ENCODE measurements at places on chromosomes 2 and 18. TPM values are rescaled to one million over a fixed set of nuclear protein-coding genes. Genes with fewer than 3 reads are reported as not detected.

GRCh38 chr2:70901227-70902066 lies 34.3 kb upstream of the ATP6V1B1 start:
- H3K27ac ChIP-seq = no peak overlapping the region
- peak overlapping the region; percentile 32 for H3K4me3 ChIP-seq
- H3K27me3 ChIP-seq = peaks cover 39% of the 10 kb centered on the region

GRCh38 chr2:18588049-18588448 lies 1.3 kb downstream of the NT5C1B start:
- H3K27me3 ChIP-seq = no peaks in the 10 kb centered on the region
- no peaks in the 10 kb centered on the region for H3K36me3 ChIP-seq
- H3K4me3 ChIP-seq = no peak overlapping the region
- no peaks in the 10 kb centered on the region for H3K4me1 ChIP-seq
- H3K27ac ChIP-seq = no peak overlapping the region

DNA sequence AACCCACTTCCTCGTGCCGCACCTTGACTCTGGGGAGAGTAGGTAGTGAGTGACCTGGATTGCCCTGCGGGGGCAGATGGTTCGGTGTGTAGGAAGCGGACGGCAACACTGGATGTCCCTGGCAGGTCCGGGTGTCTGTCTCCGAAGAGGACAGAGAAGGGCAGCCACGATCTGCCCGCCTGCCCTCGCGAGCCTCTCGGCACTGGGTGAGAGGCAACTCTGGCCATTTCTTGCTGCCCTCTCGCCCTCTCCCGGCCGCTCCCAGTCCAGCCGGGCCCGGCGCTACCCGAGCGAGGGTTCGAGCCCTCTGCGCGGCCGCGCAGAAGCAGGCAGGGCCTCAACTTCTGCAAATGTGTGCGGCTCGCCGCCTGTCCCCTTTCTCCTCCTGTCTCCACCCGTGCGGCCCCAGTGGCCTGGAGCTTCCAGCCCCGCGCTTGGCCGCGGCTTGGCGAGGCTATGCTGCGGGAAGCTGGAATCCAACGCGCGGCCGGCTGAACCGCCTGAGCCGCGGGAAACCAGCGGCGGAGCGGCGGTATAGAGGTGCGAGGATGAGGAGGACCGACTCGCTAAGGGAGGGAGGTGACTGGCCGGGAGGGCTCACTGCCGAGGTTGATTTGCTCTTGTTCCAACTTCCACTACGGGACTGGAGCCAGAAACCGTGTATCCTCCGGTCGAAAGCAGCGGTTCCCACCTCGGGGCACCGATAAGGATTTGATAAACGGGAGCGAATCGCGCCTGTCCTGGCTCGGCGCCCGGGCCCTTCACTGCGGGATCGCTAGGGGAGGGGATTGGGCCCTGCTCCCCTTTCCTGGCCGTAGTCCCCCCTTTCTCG lies 1.5 kb downstream of the EPAS1 start:
- H3K36me3 ChIP-seq = no peaks in the 10 kb centered on the region
- no peak for DNase-seq
- peak overlapping the region; percentile 88 for H3K27ac ChIP-seq

- peak; percentile 52 for DNase-seq
- no peaks in the 10 kb centered on the region for H3K4me1 ChIP-seq
- peak overlapping the region; percentile 35 for H3K27ac ChIP-seq
- H3K36me3 ChIP-seq = no peaks in the 10 kb centered on the region
- H3K4me3 ChIP-seq = no peak overlapping the region
- no peaks in the 10 kb centered on the region for H3K27me3 ChIP-seq
These were observed 15.4 kb upstream of the MSGN1 start for GRCh38 chr2:17800693-17801458.

ANKRD62 gene
- 4.3 TPM for total RNA-seq

AMER3 gene
- total RNA-seq = 10.1 TPM

Measured in prostate gland (tissue), 2 donors.